ENCODE measurements at places on chromosomes 4 and X.

DNA sequence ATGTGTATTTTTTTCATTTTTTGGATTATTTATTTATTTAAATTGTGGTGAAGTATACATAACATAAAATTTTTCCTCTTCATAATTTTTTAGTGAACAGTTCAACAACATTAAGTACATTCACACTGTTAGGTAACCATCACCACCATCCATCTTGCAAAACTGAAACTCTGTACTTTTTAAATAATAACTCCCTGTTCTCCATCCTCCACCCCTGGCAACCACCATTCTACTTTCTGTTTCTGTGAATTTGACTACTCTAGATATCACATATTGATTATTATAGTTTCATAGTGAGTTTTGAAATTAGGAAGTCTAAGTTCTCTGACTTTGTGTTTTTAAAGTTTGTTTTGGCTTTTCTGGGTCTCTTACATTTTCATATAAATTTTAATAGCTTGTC lies 89.3 kb upstream of the STX18 start:
- DNase-seq = peak; percentile 21

GRCh38 chr4:168536448-168536847 lies 39.6 kb downstream of the PALLD start:
- no peak for DNase-seq

GRCh38 chr4:140296335-140297220 lies 76.9 kb upstream of the SCOC start:
- DNase-seq = peak; percentile 1

- peak; percentile 56 for DNase-seq
Observed at GRCh38 chr4:101599620-101600019, 190.9 kb upstream of the BANK1 start.

- peak; percentile 32 for DNase-seq
Observed at GRCh38 chrX:56726605-56727004, 2.4 kb upstream of the NBDY start.

DNA sequence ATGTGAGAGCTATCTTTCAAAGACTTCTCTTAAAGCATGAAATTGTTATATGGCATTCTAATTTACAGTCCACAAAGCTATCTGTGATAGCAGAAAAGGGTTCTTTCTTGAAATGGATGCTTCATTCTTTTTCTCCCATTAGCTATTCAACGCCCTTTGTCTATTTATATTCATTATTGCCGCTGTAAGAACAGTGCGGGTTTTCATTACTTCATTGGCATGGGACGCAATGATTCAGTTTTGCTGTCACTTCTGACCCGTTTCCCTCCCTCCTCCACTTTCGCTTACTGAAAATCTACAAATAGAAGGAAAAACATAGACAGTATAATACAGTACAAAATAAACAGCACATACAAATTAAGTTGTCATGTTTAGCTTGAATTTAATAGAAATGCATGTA lies 394.6 kb downstream of the PCDH7 start:
- no peak for DNase-seq

DNA sequence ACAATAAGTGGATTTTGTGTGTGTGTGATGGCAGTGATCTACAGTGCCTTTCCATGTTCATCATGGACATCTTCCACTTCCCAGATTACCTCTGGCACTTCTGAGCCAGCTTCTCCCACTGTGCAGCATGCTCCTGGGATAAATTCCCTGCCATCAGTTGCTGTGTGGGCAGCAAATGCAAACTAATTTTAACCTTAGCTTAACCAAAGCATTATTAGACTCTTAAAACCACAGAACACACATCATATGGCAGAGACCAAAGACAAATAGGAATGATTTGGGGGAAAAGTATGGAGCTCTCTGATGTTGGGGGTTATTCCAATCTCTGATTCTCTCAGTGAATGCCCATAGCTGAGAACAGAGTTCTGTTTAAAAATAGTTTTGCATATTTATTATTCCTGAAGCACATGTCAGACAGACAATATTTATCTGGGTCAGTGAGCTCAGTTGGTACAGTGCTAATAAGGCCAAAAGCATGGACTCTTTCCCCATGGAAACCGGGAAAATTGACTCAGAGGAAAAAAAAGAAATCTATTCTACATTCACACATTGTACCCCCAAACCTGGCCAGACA lies 567.4 kb downstream of the IQCM start:
- no peak for DNase-seq

DNA sequence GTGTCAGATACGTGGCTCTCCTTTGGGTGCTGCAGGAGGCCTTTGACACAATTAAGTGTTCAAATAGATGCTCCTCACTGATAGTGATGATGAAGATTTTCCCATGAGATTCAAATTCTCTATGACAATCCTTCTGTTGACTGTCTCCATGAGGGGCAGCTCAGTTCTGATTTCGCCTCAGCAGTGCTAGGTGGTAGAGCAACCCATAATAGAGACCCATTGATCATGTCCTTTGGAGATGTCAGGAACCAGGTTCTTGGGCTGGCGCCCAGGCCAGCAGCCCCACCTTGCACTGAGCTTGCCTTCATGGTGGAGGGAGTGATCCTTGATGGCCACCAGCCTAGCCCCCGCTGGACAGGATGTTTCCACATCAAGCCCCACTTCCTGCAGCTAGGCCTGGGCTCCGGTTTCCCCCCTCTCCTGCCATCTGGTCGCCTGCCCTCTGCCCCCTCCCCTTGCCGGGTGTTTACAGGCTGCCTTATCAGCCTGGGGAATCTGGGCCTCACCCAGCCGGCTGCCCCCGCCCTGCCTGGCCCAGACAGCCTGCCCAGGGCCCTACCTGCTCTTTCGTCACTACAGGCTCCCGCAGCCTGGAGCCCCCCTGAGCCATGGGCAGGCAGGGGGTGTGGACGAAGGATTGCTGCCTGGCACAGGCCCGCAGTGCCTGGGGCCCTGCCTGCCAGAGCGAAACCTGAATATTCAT lies 12.6 kb downstream of the ELF4 start:
- DNase-seq = no peak

- no peak for DNase-seq
Observed at GRCh38 chr4:122865425-122865824, 38.8 kb downstream of the FGF2 start.
